ENCODE measurements at places on chromosomes 6 and 20.
A peak's percentile ranks its signal among the peaks of the same experiment; 100 is the strongest.

DNA sequence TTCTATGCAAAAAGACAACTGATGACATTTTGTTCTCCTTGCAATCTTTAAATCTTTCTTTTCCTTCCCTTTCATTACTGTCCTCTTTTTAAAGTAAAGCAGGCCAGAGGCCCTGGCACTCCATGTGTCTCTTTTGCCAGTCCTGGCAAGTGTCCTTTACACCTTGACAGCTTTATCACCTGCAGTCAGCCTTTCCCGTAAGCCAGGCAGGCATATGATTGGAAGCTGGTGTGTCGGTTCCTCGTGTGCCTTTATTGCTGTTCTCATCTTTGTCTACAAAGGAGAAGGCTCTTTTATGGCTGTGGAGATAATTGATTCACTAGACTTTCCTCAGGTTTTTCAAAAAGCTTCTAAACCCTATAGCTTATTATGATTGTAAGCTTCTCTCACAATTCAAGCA, 162.3 kb upstream of the FBXL4 start:
- DNase-seq: no peak

GRCh38 chr20:63747622-63748069, 8.1 kb downstream of the SLC2A4RG start:
- DNase-seq: no peak

DNA sequence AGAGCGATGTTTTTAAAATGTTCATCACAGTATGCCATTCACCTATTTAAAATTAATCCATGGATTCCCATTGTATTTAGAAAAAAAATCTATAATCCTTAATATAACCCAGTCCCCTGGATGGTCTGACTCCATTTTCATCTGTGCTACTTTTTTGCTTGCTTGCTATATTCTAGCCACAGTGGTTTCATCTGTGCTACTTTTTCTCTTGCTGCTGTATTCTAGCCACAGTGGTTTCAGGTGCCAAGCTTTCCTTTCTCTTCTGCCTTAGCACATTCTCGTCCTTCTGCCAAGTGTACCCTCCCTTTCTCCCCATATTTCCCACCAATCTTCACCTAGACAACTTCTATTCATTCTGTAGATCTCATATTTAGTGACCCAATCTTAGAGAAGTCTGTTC, 33.3 kb upstream of the SOX4 start:
- no peak for DNase-seq

- DNase-seq: peak; percentile 72
Measured at GRCh38 chr20:1423625-1424106, 30.8 kb upstream of the FKBP1A start.

- peak; percentile 81 for DNase-seq
Measured at GRCh38 chr6:78867370-78868040, at the start of gene IRAK1BP1. IRAK1BP1 (plus strand) TSS chr6:78867551; CDS start chr6:78867577, 26 bp downstream.

DNA sequence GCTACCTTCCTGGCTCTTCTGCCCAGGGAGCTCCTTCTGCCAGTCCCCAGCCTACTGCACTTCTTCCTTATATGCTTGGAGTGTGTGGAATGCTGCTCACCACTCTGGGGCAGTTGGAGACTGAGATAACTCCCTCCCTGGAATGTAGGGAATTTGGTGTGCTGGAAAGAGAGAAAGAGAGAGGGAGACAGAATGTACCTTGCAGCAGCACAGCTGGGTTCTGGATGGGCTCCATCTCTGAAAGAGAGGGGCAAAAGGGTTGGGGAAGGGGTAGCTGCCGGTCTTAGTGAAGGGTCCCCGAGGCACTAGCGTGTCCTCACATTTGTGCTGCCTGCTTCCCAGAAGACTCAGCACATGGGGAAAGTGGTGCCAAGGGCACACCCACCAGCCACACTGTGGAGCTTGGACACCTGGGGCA, 40.2 kb upstream of the DDR1 start:
- DNase-seq: peak; percentile 44

GRCh38 chr20:63586797-63587196, 12.8 kb upstream of the HELZ2 start:
- no peak for DNase-seq

GRCh38 chr20:41142919-41143318, 5.6 kb downstream of the PLCG1 start:
- DNase-seq: no peak

DNA sequence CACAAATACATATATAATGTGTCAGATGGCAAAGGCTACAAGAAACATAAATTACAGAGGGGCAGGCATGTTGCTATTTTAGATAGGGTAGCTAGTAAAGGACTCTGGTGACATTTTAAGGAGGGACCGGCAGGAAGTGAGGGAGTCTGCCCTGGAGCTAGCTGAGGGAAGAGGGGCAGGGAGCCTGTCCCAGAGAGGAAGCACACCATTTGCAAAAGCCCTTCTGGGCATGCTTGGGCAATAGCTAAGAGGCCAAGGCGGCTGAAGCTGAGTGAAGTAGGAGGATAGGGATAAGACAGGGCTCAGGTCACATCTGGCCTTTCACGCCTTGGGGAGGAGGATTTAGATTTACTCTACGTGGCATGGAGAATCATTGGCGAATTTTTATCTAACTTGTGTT, 96.2 kb downstream of the RTN4IP1 start:
- no peak for DNase-seq
